SW 1271 (cell line): ENCODE measurements at places on chromosomes 11 and 22.

GRCh38 chr22:43587574-43587973 lies 175.8 kb downstream of the MPPED1 start:
- no peak for DNase-seq

DNA sequence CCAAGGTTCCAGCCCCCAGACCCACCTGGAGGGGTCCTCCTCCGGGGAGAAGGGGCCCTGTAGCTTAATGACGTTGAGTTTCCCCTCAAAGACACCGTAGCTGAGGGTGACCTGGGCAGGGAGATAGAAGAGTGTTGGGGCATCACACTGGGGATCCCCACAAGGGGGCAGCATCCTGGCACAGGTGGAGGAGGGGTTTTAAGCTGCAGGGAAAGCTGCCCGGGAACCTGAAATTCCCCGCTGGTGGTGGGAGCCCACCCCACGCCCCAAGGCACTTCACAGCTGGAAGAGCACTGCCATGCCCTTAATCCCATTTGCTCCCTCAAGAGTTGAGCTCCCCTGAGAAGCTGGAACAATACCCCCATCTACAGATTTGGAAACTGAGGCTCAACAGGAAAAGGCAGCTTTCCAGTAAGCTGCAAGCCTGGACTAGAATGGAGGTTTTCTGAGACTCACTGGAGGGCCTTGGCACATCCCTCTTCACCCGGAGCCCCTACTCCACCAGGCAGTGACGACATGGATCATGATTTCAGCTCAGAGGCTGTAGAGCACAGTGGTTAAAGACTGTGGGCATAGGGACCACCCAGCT lies 13.7 kb downstream of the MFNG start:
- DNase-seq = peak; percentile 7

GRCh38 chr11:119614222-119615002 lies 114.6 kb downstream of the NECTIN1 start:
- no peak for DNase-seq

DNA sequence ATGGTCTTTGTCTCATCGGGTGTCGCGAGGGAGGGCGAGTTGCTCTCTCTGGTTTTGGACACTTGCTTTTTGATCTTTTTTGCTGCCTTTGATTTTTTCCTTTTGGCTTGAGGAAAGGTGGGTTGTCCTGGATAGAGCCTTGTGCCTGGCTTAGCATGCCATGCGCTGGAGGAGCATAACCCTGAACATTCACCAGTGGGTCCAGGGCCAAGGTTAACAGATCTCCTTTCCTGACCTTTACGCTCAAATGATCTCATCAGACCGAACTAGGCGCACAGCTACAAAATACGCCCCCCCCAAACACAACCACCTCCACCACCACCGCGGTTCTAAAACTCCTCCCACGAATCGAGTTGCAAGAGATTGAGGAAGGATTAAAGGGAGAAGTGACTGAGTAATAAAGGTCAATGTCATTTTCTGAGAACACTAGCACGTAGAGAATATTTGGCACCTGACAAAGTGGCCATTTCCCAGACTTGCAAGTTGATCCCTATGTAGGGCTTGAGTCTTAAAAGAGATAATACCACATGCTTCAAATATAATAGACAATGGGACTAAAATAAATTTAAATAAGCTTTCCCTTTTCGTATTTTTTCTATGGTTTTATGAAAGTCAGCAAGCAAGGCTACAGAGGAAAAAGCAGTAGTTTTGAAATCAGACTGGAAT lies 48.7 kb upstream of the CADM1 start:
- DNase-seq = no peak

GRCh38 chr11:108486331-108486730 lies 11.9 kb downstream of the POGLUT3 start:
- DNase-seq = no peak

- no peak for DNase-seq
Measured at GRCh38 chr22:50674606-50675552, 2.3 kb downstream of the SHANK3 start.

GRCh38 chr11:17273668-17274282 lies 2.8 kb upstream of the NUCB2 start:
- peak; percentile 29 for DNase-seq
